ENCODE measurements at places on chromosomes 3 and 15.

GRCh38 chr3:136667081-136667480 lies 85.1 kb downstream of the STAG1 start:
- H3K36me3 ChIP-seq: peaks cover 14% of the 10 kb centered on the region
- H3K4me3 ChIP-seq: no peak overlapping the region

GRCh38 chr3:58214484-58215316 lies 3.9 kb upstream of the DNASE1L3 start:
- peaks cover 15% of the 10 kb centered on the region for H3K4me1 ChIP-seq
- H3K36me3 ChIP-seq: no peaks in the 10 kb centered on the region
- peak; percentile 65 for DNase-seq
- H3K4me3 ChIP-seq: peak overlapping the region; percentile 15
- H3K27me3 ChIP-seq: peaks cover 9% of the 10 kb centered on the region
- peak overlapping the region; percentile 45 for H3K27ac ChIP-seq

GRCh38 chr3:2889736-2890135 lies 220.4 kb downstream of the IL5RA start:
- no peak overlapping the region for H3K27ac ChIP-seq
- H3K4me3 ChIP-seq: no peak overlapping the region
- no peak for DNase-seq
- no peaks in the 10 kb centered on the region for H3K27me3 ChIP-seq
- H3K36me3 ChIP-seq: no peaks in the 10 kb centered on the region
- H3K4me1 ChIP-seq: no peaks in the 10 kb centered on the region

GRCh38 chr3:47385796-47386195 lies 5.0 kb downstream of the PTPN23 start:
- peaks cover 31% of the 10 kb centered on the region for H3K36me3 ChIP-seq
- H3K27ac ChIP-seq: no peak overlapping the region
- peaks cover 2% of the 10 kb centered on the region for H3K27me3 ChIP-seq
- H3K4me1 ChIP-seq: peaks cover 33% of the 10 kb centered on the region
- no peak for DNase-seq

GRCh38 chr15:58010983-58011382 lies 54.5 kb downstream of the ALDH1A2 start:
- peaks cover 29% of the 10 kb centered on the region for H3K27me3 ChIP-seq
- H3K36me3 ChIP-seq: no peaks in the 10 kb centered on the region
- no peak overlapping the region for H3K27ac ChIP-seq
- H3K4me3 ChIP-seq: no peak overlapping the region
- DNase-seq: no peak

GRCh38 chr3:129068291-129068886 lies 7.8 kb downstream of the GP9 start:
- H3K27ac ChIP-seq: no peak overlapping the region
- no peaks in the 10 kb centered on the region for H3K36me3 ChIP-seq
- peak; percentile 73 for DNase-seq
- peaks cover 8% of the 10 kb centered on the region for H3K4me1 ChIP-seq
- H3K27me3 ChIP-seq: peaks cover 6% of the 10 kb centered on the region

GRCh38 chr15:27260523-27260922 lies 289.5 kb downstream of the GABRG3 start:
- no peaks in the 10 kb centered on the region for H3K36me3 ChIP-seq
- H3K27ac ChIP-seq: no peak overlapping the region
- no peak overlapping the region for H3K4me3 ChIP-seq
- no peaks in the 10 kb centered on the region for H3K4me1 ChIP-seq
- DNase-seq: no peak
- no peaks in the 10 kb centered on the region for H3K27me3 ChIP-seq

All from activated CD4-positive, alpha-beta T cell treated with anti-CD3 and anti-CD28 coated beads, Interleukin-2, amount 10 ng/mL, durations not matched to agents 24 days and 14 days (primary cell).